ENCODE measurements at places on chromosomes 12 and 14.
A peak's percentile ranks its signal among the peaks of the same experiment; 100 is the strongest.

DNA sequence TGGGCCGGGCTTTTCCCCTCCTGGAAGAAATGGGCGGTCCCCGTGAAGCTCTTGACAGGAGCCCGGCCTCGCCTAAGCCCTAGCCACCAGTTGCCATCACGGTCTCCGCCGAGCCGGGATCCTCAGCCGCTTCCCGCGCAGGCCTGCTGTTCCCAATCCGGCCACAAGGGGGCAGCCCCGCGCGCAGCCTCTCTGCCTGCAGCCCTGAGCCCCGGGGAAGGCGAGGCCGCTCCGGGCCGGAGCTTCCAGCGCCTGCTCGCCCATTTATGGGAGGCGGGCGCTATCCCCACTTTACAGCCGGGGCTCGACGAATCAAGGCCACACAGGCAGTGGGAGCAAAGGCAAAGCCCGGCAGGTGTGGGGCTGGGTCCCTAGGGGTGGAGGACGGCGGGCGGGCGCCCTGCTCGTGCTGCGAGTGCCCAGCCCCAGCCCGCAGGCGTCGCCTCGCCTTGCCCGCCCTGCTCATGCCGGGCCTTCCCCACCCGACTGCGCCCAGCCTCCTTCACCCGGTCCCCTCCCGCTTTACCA, 61.5 kb downstream of the LGMN start:
- DNase-seq = peak; percentile 74

DNA sequence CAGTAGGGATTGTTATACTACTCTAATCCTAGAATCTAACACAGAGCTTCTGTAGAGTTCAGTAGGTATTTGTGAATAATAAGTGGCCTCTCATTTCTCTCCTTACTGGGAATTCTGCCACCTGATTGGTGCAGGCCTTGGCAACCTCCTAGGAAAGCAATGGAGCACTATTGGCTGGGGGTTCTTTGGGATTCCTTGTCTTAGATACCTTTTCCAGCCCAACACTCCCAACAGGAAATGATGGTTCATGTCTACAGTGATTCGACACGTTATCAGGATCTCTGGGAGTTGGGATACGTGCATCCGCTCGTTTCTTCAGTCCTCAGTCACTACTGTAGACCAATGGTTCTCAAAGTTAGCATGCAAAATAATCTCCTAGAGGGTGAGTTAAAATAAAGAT, 67.4 kb downstream of the ELK3 start:
- DNase-seq = no peak

DNA sequence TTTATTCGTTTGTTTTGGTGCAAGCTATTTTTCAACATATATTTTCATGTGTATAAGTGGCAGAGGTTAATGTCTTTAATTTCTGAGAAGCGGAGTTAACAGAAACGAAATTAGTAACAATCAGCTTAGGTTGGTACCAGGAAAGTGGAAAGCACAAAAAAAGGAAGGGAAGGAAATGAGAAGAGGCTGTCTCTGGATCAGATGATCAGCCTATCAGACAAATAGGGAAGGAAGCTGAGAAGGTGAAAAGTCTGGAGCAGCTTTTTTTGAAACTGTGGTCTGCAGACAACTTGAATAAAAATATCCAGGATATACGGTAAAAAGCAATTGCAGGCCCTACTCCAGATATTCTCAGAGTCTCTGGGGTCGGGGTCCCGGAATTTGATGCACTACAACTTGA, 265.0 kb downstream of the SSPN start:
- no peak for DNase-seq

GRCh38 chr14:49016381-49016780, 569.8 kb downstream of the RPS29 start:
- DNase-seq = no peak

DNA sequence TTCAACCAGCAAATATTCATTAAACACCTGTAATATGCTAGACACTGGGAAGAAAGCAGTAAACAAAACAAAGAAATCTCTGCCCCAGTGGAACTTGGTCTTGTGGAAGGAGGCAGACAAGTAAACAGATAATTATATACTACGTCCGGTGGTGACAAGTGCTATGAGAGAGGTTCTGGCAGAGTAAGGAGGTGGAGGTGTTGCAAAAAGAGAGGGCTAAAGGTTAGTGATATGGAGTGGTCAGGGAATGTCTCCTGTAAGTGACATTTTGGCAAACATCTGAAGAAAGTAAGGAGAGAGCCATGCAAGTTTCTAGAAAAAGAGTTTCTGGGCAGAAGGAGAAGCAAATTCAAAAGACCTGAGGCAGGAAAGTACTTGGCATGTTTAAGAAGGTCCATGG, 73.4 kb downstream of the RIC8B start:
- no peak for DNase-seq
